NCI-H187 treated with DMSO at 0.1 percent for 48 hours (cell line): ENCODE measurements at places on chromosomes 1 and 21.

DNA sequence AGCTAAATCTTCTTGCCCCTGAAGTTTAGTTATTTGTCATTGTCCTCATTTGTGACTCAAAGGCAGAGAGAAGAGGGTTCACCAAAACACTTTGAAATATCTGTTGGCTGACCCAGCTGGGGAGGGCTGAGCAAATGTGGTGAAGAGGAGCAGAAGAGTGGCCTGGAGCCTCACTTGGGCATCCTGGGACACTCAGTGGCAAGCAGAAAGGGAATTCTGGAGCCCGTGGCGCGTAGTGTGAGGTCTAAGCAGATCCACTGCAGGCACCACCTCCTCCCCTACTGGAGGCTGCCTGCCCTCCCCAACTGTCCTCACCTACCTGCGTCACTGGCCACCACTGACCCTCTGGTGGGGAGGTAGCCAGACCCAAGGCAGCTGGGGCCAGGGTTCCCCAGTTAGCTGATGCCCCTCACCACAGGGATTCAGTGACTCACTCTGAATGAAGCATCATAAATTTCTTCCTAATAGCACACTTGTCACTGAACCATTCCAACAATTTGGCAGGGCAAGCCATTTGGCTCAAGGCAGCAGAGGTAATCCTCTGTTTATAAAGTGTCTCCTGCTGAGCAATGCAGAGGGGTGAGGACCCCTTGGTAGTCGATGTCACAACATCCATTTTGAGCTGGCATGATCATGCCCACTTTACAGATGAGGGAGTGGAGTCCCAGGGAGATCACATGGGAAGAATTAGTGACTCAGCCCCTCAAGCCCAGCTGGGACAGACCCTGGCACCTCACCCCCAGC, 80.3 kb downstream of the NENF start:
- DNase-seq = no peak

DNA sequence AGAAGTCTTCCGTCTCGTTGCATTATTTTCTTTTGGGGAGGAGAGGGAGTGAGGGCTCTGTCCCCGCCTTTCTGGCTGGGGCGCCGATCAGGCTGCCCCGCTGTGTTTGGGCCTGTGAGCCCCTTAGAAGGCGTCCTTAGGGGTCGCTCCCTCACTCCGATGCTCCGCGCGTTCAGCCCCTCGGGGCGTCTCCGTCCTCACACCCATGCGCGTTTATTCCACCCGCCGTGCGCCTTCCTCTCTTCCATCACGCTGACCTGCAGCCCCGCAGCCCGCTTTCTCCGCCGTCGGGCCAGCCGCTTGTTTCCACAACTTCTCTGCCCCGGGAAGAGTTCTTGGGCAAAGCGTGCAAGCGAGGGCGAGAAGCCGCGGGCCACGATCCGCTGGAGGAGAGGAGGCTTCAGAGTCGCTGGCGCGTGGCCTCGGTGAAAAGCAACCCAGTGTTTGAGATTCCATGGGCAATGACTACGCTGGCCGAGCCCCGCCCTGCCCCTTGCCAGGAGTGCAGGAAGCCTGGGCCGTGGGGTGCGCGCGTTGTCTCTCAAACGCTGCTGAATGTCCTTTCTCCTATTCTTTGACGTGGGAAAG, 27.7 kb downstream of the TRIM11 start:
- DNase-seq = no peak

- no peak for DNase-seq
Measured at GRCh38 chr1:31241321-31241720, 1.6 kb upstream of the NKAIN1 start.

DNA sequence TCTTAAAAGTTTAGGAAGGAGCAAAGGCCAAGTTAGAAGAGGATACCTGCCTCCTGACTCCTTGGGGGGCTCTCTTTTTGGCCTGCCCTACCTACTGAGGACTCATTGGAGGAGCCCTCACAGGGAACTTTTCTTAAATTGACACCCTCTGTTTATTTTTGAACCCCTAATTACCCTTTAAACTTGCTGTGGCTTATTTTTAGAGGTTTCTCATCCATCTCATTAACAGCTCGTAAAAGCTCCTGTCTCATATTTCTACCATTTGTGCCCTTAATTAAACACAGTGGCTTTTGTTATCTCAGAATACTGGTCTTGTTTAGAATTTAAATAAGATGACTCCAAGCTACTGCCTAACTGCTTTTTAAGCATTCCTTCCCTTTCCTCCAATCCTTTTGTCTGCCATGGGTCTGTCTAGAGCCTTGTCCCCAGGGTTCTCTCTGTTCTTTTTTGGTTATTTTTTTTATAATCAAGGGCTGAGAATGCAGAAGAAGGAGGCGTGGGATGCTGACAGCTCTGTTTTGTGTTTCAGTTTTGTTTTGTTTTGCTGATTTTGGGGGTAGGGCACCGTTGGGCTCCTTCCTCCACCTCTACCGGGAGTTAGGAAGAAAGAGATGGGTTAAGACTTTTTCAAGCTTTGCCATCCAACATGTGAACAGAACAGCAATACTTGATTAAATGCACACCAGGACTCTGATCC, 78.0 kb downstream of the SYT6 start:
- no peak for DNase-seq

DNA sequence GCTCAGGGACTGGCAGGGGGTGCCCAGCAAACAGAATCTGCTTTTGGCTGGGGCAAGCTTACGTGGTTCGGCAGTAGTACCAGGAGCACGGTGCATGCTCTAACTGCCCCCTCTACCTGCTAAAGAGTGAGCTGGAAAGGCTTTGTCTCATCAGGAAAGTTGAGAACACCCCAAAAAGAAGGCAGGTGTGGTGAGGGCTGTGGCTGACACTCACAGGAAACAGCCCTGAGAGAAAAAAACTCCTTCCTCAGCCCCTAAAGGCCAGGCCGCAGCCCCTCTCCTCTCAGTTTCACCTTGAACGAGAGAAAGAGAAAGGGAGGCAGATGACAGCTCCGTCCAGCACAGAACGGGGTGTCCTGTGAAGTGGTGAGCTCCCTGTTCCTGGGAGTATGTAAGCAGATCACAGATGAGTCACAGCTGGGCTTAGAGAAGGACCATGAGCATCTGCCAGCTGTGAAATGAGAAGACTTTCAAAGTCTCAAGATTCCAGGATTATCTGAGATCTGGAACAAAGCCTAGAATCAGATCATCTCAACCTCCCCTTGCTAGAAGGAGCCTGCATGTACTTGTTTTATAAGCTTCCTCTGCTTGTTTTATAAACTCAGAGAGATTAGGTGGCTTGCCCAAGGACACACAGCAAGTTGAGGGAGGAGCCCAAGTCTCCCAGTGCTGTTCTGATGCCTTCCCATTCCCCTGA, 13.4 kb downstream of the LAPTM5 start:
- DNase-seq = no peak

GRCh38 chr1:200435200-200435780, 25.5 kb upstream of the ZNF281 start:
- DNase-seq = no peak

DNA sequence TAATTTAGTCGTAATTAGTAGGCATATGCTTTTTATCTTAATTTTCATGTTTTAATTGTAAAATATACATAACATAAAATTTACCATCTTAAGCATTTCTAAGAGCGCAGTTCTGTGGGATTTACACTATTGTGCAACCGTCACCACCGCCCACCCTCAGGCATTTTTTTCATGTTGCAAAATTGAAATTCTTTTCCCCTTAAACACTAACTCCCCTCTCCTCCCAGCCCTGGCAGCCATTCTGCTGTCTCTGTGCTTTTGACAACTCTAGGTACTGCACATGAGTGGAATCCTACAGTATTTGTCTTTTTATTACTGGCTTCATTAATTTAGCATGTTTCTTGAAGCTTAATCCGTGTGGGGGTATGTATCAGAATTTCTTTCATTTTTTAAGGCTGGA, 7.8 kb downstream of the PIK3CD start:
- DNase-seq = no peak

DNA sequence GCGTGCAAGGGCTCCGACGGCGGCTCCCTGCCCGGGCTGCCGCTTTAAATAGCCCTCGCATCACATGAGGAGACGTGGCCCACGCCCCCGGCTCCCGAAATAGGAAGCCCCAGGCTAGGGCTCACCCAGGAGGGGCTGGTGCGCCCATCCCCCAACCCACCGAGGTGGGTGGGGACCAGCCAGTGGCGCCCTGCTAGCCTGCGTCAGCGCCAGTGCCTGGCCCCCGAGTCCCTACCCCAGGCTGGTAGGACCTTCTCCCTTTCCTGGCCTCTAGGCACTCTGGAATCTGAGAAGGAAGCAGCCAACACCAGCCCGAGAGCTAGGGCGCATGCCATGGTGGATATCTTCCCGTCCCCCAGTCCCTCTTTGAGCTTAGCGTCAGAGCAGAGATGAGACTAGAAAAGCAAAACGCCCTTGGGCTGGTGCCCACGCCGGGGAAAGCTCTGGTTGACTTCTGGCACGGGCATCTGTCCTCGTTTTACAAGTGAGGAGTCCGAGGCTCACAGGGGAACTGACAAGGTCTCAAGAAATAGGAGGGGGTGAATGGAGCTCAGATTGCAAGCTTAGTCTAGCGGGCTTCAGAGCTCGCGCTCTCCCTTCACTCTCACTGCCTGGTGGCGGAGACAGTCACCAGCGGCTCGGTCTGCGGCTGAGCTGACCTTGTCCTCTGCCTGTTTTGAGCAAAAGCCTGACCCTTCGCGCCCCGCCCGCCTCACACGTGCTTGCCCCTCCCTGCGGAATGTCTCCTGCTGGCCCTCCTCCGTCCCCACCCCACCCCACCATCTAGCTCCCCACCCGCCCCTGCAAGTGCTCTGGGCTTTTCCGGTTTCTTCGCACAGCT, at the start of gene FABP3:
FABP3 (minus strand) TSS at position 21 of the 841 bp plus-strand sequence. CDS start 62 bp downstream, outside the sequence.
- no peak for DNase-seq

DNA sequence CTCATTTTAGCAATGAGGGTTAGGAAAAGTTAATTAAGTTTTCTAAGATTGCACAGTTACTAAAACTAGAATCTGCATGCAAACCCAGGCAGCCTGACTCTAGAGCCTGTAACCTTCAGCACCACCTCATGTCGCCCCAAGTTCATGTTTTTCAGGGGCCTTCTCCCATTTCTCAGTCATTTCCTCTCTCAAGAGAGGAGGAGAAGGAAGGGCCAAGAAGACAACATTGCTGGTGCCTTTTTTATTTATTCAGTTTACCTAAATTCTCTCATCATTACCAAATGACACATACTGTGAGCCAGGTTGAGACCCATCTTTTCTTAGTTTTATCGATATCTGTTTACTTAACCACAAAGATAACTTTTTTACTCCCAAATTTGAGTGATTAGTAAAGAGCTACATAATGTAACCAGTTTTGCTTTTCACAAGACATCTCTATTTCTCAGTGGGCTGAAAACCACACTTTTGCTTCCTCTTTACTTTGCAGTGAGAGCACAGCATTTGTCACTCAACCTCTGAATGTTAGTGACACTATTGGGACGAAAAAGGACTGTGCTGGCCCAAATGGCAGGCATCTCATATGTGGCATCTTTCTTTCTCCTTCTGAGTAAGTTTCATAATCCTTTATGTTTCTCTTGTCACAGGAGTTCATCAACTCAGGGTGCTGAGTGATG, at the start of gene CD101:
CD101 (plus strand) TSS at position 507 of the 674 bp plus-strand sequence; CDS start at position 565, 58 bp downstream.
- no peak for DNase-seq

GRCh38 chr1:8525216-8525557, 207.3 kb downstream of the SLC45A1 start:
- no peak for DNase-seq

DNA sequence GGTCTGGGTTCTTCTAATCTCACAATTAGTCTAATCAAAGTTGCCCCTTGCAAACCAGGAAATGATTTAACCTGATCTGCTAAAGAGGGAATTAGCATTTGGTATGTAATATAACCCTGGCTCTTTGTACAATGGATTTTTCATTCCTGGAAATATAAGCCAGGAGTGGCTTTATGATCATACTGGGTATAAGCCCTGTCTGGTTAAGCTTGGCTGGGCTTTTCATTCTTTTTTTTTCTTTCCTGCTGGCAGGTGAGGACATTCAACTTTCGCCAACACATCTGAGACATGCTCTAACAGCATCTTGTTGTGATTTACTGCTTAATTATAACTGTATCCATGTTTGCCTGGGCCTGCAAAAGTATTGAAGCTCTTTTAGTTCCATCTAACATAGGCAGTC, 20.4 kb upstream of the SDE2 start:
- no peak for DNase-seq

DNA sequence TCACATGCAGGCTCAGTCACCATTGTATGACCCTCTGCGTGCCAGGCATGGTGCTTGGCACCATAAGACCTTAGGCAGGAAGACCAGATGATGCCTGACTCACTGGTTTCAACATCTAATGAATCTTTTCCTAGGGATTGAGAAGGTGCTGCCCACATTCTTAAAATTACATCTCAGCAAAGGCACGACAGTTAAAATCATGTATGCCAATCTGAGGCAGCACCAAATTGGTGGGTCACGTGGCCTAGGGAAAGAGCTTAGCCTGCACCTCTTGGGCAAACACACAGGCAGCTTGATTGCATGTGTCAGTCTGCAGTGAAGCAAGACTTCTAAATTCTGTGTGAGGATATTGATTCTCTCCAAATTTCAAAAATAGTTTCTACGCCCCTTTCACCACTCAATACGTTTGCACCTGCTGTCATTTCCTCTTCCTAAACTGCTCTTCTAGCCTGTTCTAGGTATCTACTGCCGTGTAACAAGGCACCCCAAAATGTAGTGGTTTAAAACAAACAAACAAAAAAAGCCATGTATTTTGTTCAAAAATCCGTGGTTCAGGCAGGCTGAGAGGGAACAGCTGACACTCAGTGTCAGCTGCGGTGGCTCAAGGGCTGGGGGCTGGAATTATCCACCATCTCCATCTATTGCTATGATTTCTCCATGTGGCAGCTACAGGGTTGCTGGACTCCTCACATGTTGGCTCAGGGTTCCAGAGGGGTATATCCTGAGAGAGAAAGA, 160.2 kb upstream of the FGGY start:
- DNase-seq = no peak

GRCh38 chr1:180208264-180208663, 21.8 kb upstream of the LHX4 start:
- DNase-seq = no peak

- no peak for DNase-seq
Measured at GRCh38 chr1:199907361-199907760, 120.1 kb upstream of the NR5A2 start.
